ENCODE measurements at places on chromosomes 2 and 18.
A peak's percentile ranks its signal among the peaks of the same experiment; 100 is the strongest.

DNA sequence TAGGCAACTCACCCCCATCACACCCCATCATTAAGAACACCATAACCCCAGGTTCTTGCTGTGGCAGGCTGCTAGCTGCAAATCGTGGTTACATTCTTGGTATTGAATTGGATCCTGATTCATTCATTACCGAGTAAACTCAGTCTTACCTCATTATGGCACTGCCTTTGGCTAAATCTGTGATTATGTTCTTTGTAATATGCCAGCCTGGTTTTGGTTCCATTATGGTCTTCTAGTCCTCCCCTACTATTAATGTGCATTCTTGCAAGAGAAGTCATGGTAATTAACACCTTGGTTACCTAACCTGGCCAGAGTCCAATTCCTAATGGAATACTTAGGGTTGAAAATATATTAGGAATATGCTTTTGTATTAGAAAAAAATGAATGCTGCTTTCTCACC, 258.9 kb upstream of the APCDD1 start:
- no peak for ATAC-seq

GRCh38 chr2:109194620-109194937, 65.6 kb downstream of the SH3RF3 start:
- no peak for ATAC-seq

- ATAC-seq = no peak
Observed at GRCh38 chr2:181682026-181682789, 1.9 kb upstream of the NEUROD1 start.

GRCh38 chr2:29527947-29528346, 393.4 kb downstream of the ALK start:
- ATAC-seq = no peak

DNA sequence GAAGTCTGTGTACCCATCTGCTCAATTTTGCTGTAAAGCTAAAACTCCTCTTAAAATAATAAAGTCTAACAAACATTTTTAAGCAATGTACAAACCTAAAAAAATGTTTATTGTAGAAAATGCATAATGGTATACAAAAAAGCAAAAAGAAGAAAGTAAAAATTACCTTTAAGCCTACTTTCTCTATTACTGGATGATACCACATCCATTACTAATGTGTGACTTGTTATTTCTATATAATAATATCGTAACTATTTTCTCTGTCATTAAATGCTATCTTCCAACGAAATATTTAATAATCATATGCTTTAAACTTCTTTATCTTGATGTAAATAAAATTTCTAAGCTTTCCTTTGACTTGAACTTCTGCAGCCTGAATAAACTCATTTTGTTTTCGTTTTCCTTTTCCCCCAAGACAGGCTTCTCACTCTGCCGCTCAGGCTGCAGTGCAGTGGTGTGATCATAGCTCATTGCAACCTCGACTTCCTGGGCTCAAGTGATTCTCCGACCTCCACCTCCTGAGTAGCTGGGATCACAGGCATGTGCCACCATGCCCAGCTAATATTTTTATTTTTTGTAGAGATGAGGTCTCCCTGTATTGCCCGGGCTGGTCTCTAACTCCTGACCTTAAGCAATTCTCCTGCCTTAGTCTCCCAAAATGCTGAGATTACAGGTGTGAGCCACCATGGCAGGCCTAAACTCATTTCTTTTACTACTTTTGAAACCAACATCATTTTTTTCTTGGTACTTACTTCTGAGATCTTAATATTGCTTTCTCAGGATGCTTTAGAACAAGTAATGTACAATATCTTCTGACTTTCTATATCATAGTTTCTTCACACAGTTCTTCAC, 18.1 kb upstream of the DNAH7 start:
- ATAC-seq = no peak

DNA sequence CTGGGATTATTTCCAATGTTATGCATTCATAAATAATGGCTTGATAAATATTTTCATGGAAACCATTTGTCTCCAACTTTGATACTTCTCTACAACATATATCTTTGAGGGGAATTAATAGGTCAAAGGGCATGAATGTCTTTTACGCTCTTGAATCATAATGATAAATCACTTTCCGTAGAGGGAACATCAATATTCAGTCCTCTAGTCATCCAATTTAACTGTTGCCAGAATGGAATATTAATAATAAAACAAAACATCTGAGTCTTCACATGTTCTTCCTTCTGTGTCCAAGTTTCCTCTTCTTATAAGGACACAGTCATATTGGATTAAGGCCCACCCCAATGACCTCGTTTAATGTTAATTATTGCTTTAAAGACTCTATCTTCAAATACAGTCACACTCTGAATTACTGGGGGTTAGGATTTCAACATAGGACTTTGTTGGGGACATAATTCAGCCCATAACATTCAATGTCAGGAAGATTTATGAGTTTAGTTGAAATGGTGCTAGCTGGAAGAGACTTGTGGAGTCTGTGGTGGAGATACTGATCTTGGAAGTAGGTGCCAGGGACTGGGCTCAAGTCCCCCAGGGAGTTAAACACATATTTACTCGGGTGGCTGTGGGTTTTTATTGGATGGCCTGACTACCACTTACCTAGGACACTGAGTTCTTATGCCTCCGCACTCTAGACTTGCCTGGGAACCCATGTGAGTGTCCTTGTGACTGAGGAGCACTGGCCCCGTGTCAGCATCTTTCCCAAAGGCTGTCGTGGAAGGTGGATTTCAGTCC, 85.0 kb upstream of the SEC11C start:
- ATAC-seq = no peak

DNA sequence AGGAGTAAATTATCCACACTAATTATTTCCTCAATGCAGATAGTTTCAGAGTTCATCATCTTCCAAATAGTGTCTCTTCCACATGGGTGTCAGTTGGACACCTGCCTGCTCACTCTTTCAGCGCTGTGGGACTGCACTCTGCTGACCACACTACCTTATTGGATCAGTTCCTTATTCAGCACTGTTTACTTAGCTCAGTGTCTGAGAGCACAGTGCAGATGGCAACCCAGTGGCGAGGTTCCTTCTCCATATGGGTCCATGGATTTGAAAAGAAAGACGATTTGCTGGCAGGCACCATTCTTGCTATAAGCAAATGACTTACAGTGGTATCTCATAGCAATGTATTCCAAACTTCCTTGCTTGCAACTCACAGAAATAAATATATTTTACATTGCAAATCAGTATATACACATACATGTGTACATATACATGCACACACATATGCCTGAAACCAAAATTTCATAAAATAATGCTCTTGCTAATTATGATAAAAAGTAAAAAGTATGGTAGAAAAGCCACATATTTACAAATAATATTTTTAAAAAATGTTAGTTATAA, 354.8 kb downstream of the INSIG2 start:
- ATAC-seq = no peak

DNA sequence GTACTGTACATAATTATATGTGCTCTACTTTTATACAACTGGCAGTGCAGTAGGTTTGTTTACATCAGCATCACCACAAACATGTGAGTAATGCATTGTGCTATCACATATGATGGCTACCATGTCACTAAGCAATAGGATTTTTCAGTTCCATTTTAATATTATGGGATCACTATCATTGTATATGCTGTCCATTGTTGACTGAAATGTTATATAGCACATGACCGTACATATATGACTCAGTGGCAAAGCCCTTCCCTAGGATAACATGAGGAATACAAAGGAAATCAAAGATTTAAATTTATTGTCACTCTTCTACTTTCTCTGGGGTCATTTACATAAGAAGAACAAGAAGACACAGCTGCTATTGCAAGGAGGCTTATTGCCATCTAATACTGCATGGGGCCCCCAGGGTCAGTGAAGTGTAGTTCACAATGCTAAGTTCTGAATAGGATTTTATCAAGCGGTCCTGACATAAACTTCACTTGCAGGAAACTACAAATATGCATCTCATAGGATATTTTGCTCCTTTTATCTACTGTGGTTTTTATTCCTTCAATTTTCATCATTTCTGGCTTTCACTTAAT, 21.8 kb downstream of the PDE1A start:
- no peak for ATAC-seq

GRCh38 chr2:133229974-133230373, 338.3 kb downstream of the NCKAP5 start:
- ATAC-seq = no peak

- peak; percentile 16 for ATAC-seq
Observed at GRCh38 chr2:238685713-238686112, 162.2 kb upstream of the TWIST2 start.

- ATAC-seq = no peak
Observed at GRCh38 chr2:41937464-41937906, 110.3 kb upstream of the PKDCC start.

- no peak for ATAC-seq
Observed at GRCh38 chr2:148764815-148765214, 110.2 kb upstream of the KIF5C start.

GRCh38 chr2:75627902-75628504, 18.6 kb upstream of the MRPL19 start:
- ATAC-seq = peak; percentile 88

- peak; percentile 29 for ATAC-seq
Observed at GRCh38 chr2:160419776-160420505, 73.7 kb downstream of the RBMS1 start.

GRCh38 chr2:227335713-227336112, 10.7 kb downstream of the MFF start:
- no peak for ATAC-seq

DNA sequence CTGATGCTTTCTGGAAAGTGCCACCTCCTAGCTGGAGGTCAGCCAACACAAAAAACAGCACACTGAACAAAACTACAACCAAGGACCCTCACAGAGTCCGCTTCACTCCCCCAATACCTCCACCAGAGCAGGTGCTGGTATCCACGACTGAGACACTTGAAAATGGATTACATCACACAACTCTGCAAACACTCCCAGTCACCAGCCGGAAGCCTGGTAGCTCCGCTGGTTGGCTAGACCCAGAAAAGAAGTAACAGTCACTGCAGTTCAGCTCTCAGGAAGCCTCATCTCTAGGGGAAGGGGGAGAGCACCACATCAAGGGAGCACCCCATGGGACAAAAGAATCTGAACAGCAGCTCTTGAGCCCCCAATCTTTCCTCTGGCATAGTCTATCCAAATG, 175.4 kb downstream of the LCLAT1 start:
- ATAC-seq = no peak

- no peak for ATAC-seq
Observed at GRCh38 chr2:184444217-184444616, 154.1 kb upstream of the ZNF804A start.

GRCh38 chr18:34159691-34160185, 65.0 kb downstream of the NOL4 start:
- ATAC-seq = peak; percentile 27
